Activated CD8-positive, alpha-beta memory T cell treated with anti-CD3 and anti-CD28 coated beads, Interleukin-2, amount 50 U/mL, for 4 hours (primary cell): ENCODE measurements at places on chromosomes 5 and 9.

- DNase-seq: no peak
Observed at GRCh38 chr5:160293901-160294561, 18.3 kb downstream of the CCNJL start.

GRCh38 chr5:100901821-100902341, 1.2 kb downstream of the ST8SIA4 start:
- DNase-seq: peak; percentile 60

- DNase-seq: no peak
Observed at GRCh38 chr9:37371565-37372464, 50.7 kb upstream of the GRHPR start.

GRCh38 chr9:69623276-69623675, 48.9 kb downstream of the APBA1 start:
- DNase-seq: no peak

- DNase-seq: no peak
Observed at GRCh38 chr5:106290841-106291240, 1379.9 kb downstream of the EFNA5 start.

DNA sequence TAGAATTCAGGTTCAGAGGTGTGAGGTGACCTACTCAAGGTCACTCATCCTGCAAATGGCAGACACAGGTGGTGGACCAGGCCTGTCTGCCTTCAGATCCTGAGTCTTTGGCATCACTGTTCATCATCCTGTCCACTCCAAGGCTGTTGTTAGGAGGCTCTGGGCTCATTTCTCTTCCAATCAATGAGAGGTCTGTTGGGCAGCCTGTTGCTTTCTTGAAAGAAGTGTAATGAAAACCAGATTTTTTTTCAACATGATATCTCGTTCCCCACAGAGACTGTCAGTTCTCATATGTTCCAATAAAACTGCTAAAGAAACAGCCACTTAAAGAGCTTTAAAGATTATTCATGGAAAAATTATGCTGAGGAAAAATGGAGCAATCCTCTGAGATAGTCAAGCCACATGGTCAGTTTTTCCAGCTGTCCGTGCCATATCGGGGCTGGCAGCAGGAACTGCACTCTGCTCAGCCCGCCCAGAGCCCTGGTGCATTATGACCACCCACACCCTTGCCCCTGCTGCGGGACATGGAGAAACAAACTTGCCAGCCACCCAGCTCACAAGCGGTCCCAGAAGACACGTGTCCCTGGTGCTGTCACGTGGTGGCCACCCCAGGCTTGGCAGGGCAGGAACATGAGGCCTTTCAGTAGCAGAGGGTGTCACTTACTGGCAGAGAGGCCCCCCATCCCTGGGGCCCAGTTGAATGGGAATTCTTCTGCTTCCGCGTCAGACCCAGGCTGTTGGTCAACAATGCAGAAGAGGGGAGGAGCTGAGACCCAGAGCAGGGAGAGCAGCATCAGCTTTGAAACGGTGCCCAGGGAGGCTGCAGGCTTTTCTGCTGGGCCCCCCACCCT, 63.7 kb upstream of the ANGPTL2 start:
- DNase-seq: no peak
